Activated CD4-positive, alpha-beta T cell treated with anti-CD3 and anti-CD28 coated beads, Interleukin-2, amount 50 U/mL, for 16 hours (primary cell): ENCODE measurements at places on chromosomes 11 and 22.

DNA sequence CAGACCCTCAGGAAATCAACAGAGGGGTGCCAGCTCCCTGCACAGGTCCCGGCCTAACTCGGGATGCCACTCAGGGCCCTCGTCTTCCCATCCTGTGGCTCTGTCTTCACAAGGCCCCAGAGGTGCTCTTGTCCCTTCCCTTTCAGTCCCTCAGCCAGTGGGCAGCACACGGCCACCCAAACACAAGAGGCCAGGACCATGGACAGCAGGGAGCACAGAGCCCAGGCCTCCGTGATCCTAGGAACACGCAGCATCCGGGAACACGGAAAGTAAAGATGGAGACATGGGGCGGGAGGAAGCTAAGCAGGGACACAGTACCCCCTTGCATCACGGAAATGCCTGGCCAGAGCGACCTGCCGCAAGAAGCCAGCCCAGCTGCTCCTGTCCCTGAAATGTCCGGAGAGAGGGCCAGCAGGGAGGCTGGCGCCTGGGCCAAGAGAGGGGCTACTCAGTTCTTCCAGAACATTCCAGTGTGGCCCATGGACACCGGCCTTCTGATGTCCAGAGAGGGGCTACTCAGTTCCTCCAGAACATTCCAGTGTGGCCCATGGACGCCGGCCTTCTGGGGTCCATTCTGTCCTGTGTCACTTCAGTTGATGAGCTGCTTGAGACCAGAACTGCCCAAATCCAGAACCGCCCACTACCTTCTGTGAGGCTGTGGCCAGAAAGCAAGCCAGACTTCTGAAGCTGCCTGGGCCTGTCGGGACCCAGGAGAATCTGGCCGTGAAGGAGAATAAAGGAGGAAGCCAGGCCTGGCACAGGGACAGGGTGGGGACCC lies 274.0 kb downstream of the BRD1 start:
- DNase-seq: no peak

GRCh38 chr11:134958336-134958640 lies 546.2 kb upstream of the B3GAT1 start:
- no peak for DNase-seq

DNA sequence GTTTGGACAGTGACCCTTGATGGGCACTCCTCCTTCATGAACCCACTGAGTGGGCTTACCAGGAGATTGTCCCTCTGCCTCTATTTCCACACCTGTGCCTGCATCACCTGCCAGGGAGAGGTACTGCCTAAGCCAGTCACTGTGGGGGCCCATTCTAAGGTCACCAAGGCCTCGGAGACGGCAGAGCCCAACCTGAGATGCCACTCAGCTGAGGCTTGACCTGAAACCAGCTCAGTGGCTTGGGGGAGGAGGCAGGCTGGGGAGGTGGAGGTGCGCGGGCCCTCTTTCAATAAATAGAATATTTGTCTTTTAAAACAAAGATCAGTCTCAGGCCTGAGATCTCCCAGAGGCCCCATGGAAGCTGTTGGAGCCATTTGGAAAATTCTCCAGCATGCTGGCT lies 84.5 kb downstream of the DHCR7 start:
- DNase-seq: no peak

GRCh38 chr11:109510316-109510715 lies 88.3 kb downstream of the C11orf87 start:
- no peak for DNase-seq

GRCh38 chr11:45209891-45210699 lies 63.7 kb downstream of the PRDM11 start:
- no peak for DNase-seq

- DNase-seq: no peak
Observed at GRCh38 chr11:67400251-67400941, 1.3 kb downstream of the PPP1CA start.

- DNase-seq: no peak
Observed at GRCh38 chr11:67996051-67996450, 7.8 kb downstream of the UNC93B1 start.

- no peak for DNase-seq
Observed at GRCh38 chr22:40593460-40594273, 42.9 kb downstream of the MRTFA start.

DNA sequence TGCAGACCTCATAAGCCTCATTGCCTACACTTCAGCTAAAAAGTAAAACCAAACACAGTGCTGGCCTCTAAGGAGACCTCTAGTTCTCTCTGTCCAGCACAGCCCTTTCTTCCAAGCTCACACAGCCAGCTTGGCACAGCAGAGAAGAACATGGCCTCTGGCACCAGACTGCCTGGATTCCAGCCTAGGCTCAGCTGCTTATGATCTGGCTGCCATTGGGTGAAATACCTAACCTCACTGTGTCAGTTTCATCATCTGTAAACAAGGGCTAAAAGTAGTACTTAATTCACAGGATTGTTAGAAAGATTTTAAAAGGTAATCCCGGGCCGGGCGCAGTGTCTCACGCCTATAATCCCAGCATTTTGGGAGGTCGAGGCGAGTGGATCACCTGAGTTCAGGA lies 9.9 kb upstream of the ACER3 start:
- no peak for DNase-seq

DNA sequence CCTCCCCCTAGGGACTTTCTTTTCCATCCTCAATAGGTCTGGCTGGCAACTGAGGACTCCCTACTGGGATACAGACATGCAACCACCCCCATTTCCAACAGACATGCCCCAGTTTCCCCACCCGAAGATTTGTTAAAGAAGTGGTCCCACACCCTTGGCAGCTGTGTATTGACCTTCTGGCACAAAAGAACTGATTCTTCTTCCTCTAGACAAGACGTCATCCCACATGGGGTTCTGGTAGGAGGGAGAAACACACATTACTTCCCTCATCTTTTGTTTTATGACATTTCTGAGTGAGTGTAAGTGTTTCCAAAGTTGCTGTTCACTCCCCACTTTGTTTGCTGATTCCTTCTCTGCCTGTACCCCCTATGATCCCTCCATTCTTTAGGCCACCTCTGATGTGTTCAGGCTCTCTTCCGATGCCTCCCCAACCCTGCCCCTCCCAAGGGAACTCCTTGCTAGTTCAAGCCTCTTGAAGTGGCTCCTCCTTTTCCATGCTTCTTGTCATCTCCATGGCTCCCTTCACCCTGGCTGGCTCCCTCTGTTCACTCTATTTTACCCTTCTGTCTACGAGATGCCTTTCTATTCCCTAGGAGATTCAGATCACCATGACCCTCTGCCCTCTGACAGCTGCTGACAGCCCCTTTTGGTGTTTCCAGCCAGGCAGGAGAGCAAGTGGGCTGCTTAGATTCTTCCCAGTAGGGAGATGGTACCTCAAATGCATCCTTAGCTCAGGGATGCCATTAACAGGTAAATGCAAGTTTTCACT lies 4.3 kb downstream of the KIRREL3 start:
- DNase-seq: no peak

DNA sequence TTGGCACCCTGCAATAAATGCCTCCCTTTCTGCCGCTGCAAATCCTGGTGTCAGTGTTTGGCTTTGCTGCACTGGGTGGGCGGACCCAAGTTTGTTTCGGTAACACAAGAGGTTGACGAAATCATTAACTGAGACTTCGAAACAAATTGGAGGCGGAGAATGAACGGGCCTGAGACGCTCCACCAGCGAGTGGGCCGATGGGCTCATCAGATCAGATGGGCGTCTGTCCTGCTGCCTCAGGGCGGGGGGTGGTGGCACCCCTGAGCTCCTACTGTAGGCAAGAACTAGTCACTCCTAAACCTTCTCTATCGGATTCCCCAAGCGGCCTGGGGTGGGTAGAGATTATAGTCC lies 918 bp upstream of the CAPN5 start:
- no peak for DNase-seq

- no peak for DNase-seq
Observed at GRCh38 chr11:6646918-6647679, 8.5 kb downstream of the DCHS1 start.

- DNase-seq: peak; percentile 77
Observed at GRCh38 chr11:1854949-1855885, 2.3 kb downstream of the LSP1 start.

DNA sequence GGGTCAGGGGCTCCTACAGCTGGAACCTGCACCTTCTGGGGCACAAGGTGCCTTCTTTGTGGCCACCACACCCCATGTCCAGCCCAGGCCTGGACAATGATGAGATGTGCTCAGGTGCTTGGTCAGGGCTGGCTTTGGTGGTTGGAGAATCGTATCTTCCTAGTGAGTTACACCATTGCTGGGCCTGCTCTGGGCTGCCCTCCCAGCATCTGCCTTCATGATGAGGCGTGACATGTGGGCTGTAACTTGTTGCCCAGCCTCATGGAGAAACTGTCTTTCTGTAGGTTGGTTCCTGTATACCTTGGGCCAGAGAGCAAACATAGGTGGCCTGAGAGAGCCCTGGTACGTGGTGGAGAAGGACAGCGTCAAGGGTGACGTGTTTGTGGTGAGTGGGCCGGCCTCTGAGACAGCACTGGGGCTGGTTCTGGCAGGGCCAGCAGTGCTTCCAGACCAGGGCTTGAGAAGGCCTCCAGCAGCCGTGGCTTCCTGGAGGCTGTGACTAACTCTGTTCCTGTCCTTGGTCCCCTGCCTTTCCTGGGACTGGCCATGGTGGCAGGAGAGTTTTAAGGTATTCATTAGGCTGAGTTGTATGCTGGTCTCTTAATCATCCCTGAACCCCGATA lies 18.1 kb downstream of the TRMU start:
- DNase-seq: no peak

- DNase-seq: peak; percentile 53
Observed at GRCh38 chr22:25485626-25486545, 78.6 kb upstream of the GRK3 start.

GRCh38 chr11:22786475-22786874 lies 43.1 kb downstream of the SVIP start:
- no peak for DNase-seq

DNA sequence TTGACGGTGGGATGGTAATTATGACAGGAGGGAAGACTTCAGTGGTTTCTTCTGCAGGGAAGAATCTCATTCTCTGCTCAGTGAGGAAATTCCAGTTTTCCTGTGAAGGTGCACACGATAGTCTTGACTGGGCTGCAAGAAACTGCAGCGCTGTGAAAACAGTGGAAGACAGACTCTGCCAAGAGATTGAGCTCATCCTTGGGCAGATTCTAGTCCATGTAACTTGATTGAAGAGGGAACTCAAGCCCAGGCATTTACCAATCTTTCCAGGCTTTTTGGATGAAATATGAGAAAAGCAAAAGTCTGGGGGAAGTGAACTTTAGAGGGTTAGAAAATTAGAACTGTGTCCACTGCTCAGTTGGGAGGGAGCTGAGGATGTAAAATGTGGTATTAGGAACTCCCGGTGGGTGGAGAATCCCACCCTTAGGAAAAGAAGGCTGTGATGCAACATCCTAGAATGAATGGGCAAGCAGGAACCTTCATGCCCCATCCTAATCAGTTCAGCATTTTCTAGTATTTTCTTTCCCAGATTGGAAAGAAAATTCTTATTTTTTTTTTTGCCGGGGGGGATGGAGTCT lies 212.6 kb downstream of the DBX1 start:
- no peak for DNase-seq

GRCh38 chr11:69064394-69064957 lies 15.7 kb downstream of the TPCN2 start:
- no peak for DNase-seq

DNA sequence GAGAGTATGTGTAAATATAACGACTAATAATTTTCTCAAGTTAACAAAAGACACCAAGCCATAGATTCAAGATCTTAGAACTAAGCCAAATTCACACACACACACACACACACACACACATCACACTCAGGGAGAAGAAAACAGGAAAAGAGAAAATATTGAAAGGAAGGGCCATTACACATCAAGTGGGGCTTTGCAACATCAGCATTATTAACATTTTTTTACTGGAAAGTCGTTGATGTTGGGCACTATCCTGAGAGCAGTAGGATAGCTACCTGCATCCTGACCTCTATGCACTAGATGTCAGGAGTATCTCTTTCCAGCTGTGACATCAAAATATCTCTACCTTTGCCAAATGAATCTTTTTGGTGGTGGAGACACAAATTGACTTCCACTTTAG lies 8.9 kb downstream of the OR5D16 start:
- DNase-seq: no peak

- DNase-seq: no peak
Observed at GRCh38 chr11:115848611-115849010, 344.4 kb upstream of the CADM1 start.

GRCh38 chr11:129346916-129347315 lies 28.7 kb upstream of the BARX2 start:
- DNase-seq: no peak

DNA sequence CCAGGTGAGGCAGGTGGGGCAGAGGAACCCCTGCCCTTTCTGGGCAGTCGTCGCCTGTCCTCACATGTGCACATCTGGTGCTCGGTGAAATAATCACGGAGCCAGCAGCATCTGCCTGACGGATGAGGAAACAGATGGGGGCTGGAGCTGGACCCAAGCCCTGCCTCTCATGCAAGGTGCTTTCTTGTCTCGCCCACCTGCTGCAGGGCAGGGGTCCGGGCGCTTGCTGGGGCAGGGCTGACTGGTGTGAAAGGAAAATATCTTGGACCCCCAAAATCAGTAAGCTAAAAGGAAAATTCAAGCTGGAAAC lies 3.3 kb downstream of the ALDH3B2 start:
- no peak for DNase-seq

GRCh38 chr11:8839957-8840945 lies 70.7 kb upstream of the AKIP1 start:
- DNase-seq: peak; percentile 18

DNA sequence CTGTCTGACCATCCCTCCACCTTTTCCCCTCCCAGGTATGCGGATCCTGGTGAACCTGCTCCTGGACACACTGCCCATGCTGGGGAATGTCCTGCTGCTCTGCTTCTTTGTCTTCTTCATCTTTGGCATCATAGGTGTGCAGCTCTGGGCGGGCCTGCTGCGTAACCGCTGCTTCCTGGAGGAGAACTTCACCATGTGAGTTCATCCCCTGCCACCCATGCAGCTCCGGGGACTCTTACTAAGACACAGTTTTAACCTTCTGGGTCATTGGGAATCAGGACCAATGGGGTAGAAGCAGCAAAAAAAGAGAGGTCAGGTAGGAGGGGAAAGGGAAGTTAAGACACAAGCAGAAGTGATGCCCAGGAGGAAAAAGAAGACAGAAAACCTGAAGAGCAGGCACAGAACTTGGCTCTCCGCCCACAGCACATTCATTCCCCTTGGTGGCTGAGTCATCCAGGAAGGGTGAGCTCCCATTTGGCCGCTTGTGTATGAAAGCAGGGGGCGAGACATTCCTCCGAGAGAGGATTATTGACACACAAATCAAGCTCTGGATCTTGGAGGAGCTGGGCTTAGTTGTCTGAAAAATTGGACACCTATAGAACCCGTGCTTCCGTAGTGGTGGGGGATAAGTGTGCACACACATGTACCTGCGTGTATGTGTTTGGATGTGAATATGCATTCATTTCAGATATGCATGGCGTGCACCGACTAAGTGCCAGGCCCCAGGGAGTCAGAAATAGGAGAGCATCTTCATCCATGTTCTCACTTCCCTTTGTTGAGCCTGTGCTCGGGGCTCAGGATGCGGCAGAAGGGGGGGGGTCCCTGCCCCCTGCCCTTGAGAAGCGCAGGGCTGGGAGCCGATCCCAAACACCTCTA lies 64.2 kb downstream of the CACNA1I start:
- DNase-seq: peak; percentile 46

- peak; percentile 89 for DNase-seq
Observed at GRCh38 chr22:24951942-24952836, at the start of gene KIAA1671. KIAA1671 (plus strand) TSS chr22:24952716; CDS start chr22:25028000, 75,284 bp downstream.

GRCh38 chr11:120590472-120590871 lies 78.9 kb downstream of the GRIK4 start:
- DNase-seq: no peak

GRCh38 chr11:106159836-106160235 lies 82.4 kb downstream of the AASDHPPT start:
- no peak for DNase-seq

- DNase-seq: no peak
Observed at GRCh38 chr22:30884211-30885000, 84.2 kb downstream of the MORC2 start.

GRCh38 chr11:94129512-94130297 lies 1.1 kb downstream of the PANX1 start:
- peak; percentile 34 for DNase-seq
